ENCODE measurements at places on chromosomes 1 and 21.

DNA sequence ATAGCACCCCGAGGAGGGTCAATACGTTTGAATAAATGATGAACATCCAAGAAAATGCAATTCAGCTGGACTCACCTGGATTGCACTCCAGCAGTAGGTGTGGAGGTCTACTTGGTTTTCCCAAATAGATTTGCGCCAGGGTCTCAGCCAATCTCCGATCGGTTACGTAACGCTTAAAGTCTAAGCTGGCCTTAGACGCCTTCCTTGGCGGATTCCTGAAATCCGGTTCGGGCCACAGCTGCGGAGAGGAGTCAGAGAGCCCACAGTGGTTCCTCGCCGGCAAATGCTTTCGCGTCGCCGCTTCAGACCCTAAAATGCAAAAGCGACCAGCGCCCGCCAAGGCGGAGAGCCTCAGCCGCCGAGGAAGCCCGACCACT is 322 bp downstream of the TFB2M start:
- no peak for DNase-seq

DNA sequence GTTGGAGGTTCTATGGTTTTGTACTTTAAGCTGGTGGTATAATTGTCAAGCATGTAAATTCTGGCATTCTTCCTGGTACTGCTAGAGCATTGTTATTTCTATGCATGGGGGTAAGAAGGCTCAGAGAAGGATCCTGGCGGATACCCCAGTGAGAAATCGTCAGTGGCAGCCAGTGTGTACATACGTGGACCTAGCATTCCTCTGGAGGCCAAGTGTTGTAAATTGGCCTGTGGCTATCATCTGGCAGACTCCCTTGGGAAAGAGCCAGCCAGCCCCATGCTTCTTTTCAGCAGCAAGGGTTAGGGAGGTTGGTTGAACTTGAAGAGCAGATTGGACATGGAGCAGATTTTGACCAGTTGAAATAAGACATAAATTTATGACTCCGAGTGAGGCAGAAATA is 5.2 kb upstream of the AGO3 start:
- no peak for DNase-seq

DNA sequence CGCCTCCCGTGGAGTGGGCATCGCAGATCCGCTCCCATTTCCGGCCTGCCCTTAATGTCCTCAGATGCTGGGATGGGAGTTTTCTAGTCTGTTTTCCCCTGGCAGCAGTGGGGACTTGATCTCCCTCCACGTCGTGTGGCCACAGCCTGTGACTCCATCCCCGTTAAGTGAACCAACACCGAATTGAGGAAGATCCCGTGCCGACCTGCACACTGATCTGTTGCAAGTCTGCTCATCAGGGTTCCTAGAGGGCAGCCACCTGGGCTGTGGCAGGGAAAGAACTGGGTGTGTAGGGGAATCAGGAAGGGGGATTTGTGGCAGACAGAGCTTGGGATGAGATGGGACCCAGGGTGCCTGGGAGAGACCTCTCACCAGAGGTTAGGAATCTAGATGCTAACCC is 23.3 kb upstream of the CDK18 start:
- DNase-seq, result no peak

DNA sequence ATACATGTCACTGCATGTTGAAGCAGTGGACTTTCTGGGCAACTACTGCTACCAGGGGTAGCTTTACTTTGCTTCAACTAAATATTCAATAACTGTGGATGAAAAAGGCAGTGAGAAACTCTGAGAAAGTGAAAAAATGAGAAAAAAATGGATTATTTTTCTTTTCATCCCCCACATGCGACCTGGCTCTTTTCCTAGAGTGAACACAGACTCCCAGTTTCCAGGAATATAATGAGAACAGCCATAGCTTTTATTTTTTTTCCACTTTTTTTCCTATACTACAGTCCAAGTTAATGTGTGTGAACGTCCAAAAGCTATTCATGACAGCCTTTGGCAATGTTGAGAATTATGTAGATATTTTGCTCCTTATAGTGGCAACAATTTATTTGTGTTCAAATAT is 230.4 kb downstream of the DNM3 start:
- DNase-seq, result no peak

GRCh38 chr1:229884765-229885164 is 182.3 kb upstream of the GALNT2 start:
- DNase-seq, result no peak

DNA sequence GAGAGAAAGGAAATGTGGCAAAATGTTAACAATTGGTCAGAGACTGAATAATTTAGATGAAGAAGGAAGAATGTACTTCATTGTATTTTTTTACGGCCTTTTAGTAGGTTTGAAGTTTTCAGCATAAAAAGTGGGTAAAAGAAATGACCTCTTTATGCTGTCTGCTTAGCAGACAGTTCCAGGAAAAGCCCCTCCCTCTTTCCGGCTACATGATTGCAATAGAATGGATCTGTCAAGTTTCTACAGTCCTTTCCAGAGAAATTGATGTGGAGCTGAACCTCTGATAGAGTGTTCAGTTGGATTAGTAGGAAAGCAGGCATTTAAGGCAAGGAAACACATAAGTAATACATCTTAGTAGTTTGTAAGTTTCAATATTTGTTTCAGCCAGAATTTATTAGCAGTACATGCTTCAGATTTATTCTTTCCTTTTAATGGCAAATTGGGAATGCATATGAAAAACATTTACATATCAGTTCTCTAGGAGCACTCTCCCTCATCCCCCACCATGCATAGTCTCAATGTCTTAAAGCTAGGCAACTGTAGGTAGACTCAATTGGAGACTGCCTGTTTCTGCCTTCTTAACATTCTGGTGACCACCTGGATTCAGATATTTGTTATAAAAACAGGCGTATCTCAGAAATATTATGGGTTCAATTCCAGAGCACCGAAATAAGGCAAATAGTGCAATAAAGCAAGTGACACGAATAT is 36.4 kb downstream of the HS2ST1 start:
- no peak for DNase-seq

DNA sequence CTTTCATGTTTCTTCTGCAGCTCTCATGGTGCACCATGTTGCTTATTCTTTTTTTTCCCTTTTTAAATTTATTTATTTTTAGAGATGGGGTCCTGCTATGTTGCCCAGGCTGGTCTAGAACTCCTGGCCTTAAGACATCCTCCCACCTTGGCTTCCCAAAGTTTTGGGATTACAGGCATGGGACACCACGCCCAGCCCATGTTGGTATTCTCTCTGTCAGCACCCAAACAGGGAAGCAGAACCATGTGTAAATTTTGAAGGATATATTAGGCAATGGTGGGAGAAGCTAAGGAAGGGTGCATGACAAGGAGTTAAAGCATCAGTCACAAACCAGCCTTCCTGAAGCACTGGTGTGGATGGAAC is 39.6 kb upstream of the ENAH start:
- no peak for DNase-seq

- DNase-seq, result no peak
Observed at GRCh38 chr1:243680860-243681259, 169.2 kb downstream of the AKT3 start.

DNA sequence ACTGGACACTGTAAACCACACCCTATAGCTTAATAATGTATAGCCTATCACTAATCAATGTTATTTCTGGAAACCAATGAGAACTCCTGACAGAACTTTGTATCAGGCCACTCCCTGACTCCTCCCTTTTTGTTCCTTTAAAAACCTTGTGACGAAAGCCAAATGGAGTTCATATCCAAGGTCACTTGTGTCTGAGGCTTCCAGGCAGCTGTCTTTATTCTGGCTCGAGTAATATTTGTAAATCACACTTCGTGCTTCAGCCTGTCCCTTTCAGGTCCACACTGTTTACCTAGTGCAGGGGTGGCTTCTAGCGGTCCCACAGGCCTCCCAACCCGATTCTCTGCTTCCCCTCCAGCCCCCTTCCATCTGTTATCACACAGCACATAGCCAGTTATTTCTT is 16.2 kb upstream of the CAPN9 start:
- no peak for DNase-seq

- no peak for DNase-seq
Observed at GRCh38 chr21:29403301-29403700, 104.6 kb downstream of the BACH1 start.

- no peak for DNase-seq
Observed at GRCh38 chr1:154983776-154984466, 777 bp downstream of the FLAD1 start.

- DNase-seq, result no peak
Observed at GRCh38 chr1:62228883-62229187, 34.2 kb downstream of the L1TD1 start.

- no peak for DNase-seq
Observed at GRCh38 chr1:156289857-156290256, 5.6 kb downstream of the GLMP start.

- no peak for DNase-seq
Observed at GRCh38 chr21:34100790-34101189, 27.4 kb downstream of the MRPS6 start.

DNA sequence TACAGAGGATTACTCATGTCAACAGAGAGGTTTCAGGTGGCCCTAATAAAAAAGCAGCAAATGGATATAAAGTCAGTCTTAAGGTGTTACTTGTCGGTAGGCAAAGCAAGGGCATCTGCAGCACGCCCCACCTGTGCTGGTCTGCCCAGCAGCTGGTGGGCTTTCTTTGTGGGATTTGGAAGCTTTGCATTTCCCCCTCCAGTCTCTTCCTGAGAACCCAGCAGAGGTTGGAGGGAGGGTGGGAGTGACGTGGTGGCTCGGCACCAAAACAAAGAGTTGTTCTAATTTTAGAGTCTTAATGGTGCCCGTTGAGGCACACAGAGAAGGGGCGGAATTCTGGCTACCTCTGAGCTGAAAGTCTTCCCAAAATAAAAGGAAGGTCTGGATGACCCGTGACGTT is 4.8 kb upstream of the PCBP3 start:
- DNase-seq, result no peak

DNA sequence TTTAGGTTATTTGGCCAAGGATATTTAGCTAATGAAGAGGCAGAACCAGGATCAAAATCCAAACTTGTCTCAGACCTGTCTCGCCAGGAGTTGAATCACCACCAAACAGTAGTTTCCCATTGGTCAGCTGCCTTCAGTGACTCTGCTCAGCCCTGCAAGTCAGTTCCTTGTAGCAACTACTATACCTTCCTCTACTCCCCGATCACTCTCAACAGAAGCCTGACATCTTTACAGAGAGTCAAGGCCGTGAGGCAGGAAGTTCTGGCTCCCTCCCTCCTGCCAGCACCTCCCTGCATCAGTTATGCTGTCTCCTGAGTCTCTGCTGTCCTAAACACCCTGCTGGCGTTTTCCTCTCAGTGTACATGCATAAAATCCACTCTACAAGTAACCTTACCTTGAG is 13.2 kb downstream of the PSMD4 start:
- no peak for DNase-seq

- no peak for DNase-seq
Observed at GRCh38 chr1:89429062-89429461, 65.2 kb downstream of the GBP6 start.

DNA sequence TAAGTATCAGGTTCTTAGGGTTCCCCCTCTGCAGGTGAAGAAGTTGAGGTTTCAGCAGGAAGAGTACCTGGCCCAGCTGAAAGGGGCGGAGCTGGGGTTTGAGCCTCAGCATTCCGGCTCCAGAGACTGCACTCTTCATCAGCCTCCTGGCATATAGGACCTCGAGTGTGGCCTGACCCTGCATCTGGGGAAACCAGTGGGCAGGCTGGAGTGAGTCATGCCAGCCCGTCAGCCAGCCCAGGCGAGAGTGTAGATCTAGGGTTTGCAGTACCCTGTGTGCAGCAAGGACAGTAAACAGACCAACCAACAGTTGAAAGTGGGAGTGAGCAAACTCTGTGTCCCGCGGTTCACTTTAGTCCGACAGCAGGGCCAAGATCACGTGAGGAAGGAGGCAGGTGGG is 14.1 kb downstream of the MFSD2A start:
- DNase-seq, result no peak

DNA sequence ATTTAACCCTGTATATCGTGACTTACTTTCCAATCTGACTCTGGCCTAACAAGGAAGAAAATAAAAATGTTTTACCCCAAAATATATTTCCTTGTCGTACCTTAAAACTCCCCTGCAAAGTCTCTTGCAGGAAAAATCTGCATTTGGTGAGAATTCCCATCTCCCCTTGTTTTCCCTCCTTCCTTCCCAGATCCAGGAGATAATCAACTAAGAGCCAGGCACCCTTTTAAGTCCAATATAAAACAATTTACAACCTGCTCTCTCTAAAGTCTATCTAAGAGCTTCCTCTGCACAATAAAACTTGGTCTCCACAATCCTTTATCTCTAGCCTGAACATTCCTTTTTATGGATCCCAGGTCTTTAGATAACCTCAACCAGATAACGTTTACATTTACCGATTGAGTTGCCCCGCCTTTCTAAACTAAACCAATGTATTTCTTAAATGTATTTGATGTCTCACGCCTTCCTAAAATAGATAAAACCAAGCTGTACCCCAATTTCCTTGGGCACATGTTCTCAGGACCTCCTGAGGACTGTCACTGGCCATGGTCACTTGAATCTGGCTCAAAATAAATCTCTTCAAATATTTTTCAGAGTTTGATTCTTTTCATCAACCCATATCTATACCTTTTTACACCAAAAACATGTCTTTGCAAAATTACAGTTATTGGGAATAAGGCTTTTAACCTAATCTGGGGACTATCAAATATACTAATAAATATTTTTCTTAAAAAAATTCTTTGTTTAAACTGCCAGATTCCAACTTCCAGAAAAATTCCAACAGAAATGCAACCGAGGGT is 993 bp downstream of the DDX59 start:
- no peak for DNase-seq

GRCh38 chr1:229993060-229993459 is 74.0 kb upstream of the GALNT2 start:
- no peak for DNase-seq

DNA sequence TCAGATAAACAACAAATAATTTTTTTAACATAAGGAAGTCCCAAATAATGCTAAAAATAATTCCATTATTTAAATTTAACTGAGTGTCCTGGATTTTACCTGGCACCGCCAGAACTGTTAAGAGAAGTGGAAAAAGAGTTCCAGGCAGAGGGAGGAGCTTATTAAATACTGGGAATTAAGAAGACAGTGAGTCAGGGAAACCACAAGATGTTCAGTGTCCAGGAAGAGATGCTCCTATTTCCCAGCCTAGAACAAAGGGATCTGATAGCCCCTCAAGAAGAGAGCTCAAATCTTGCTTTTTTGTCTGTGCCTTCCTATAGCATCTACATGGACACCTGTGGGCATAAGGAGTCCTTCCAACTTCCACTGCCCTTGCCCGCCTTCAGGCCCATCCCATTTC is 85.9 kb downstream of the PGM1 start:
- DNase-seq, result no peak
